ENCODE measurements at places on chromosomes 5 and 9.

GRCh38 chr5:35863159-35863558 lies 6.5 kb downstream of the IL7R start:
- no peak for DNase-seq

GRCh38 chr5:34452170-34452828 lies 203.8 kb upstream of the RAI14 start:
- DNase-seq = no peak

DNA sequence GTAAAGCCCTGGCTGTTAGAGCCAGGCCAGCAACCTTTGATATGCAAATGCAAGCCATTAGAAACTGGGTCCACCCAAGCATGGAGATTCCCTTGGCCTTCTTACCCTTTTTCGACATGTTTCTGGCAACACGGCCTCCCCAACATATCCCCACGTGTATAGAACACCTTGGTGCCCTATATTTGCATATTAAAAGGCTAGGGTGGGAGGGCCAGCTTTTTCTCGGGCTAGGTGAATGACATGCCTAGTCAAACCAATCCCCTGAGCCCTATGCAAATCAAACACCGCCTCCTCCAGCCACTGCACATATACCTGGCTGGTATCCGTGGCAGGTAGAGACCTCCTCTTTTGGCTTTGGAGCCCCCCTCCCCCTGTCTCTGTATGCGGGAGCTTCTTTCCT lies 55.6 kb upstream of the ZFR start:
- no peak for DNase-seq

GRCh38 chr5:73387601-73388305 lies 60.8 kb downstream of the FOXD1 start:
- DNase-seq = peak; percentile 62

DNA sequence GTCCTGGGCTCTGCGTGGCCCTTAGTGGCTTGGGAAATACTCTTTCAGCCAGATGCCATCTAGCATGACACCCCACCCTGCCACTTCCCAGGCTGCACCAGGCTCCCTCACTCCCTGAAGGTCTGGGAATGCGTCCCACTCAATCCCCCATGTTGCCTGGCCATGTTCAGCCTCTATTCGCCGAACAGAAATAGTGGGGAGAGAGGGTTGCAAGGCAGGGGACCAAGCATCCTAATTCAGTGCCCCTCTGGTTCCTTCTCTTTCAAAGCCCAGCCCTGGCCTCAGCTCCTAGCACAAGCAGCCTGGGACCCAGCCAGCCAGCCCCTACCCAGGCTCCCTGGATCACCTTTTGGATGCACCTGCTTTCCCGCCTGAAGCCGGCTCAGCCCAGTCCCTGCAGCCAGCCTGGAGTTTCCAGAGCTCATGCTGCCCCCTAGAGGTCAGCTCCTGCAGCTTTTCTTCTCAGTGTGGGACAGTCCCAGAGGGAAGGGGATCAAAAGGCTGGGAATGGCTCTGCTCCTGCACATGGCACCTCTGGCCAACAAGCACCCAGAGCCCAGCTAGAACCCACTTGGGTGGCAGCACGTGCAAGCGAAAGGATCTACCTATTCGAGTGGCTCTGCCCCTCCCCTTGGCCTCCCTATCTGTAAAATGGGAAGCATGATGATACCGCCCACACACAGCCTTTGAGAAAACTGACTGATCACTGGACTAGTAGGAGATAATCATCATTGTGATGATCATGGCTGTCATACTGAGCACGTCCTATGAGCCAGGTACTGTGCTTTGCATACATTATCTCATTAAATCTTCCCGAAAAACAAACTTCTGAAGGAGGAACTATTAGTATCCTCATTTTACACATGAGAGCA lies 48.7 kb upstream of the C5orf58 start:
- DNase-seq = peak; percentile 57

DNA sequence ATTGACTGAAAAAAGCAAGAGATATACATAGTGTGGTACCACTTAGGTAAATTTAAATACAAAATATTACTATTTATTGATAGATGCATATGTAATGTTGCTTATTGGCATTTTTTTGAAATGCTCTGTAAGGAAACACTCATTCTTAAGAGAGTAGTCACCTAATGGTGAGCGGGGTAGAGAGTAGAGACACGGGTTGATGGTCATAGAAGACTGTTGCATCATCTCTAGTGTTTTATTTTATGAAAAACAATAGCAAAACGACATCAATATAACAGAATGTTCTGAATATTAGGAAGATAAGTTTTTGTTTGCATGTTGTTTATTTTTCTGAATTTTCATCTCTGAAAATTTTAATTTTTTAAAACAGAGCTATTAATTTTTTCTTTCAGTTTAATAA lies 4.0 kb downstream of the SRP19 start:
- no peak for DNase-seq

GRCh38 chr5:61386045-61386800 lies 54.2 kb downstream of the ZSWIM6 start:
- no peak for DNase-seq

DNA sequence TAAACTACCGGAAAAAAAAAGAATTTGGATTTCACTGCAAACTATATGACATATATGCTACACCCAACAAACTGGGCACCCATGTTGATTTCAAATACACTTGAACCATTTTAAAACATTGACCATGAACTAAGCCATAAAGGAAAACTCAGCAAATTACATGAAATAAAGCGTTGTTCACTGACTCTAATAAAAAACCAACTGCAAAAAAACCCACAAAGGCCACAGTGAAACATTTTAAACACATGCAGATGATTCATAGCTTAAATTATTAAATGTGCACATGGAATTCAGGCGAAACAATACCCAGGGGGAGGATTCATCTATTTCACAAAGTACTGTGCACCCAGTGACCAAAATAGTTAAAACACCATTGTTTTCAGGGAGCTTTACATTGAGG lies 33.3 kb downstream of the MTRR start:
- DNase-seq = no peak
